ENCODE measurements at places on chromosomes 5 and 9.

DNA sequence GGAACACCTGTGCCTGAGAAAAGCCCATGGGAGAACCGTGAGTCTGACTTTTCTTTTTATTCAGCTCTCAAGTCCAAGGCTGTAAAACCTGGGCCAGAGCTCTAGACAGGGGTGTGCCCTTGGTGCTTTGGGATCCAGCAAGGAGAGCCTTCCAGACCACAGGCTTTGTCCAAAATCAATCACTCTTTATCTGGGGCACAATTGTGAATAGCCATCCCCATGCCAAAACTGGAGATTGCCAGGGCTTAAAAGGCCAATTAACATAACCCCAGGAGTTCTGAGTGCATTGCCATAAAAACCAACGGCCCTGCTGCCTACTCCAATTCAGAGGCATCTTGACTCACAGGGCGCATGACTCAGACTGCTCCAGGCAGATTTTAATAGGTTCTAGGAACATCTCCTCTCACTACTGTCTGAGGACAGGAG lies 391.8 kb downstream of the ARHGEF28 start:
- peak; percentile 5 for DNase-seq

DNA sequence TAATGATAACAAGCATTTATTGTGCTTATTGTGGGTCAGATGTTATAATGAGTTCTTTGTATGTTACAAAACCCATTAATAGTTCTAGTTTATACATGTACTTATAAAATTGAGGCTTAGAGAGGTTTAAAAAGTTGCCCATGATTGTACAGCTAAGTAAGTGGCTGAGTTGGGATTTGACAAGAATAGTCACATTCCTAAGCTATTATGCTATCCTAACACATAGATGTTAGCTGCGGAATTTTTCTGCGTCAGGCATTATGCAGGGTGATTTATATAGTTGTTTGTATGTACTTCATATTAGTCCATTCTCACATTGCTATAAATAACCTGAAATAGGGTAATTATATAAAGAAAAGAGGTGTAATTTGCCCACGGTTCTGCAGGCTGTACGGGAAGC lies 12.5 kb downstream of the COMMD10 start:
- DNase-seq = no peak

DNA sequence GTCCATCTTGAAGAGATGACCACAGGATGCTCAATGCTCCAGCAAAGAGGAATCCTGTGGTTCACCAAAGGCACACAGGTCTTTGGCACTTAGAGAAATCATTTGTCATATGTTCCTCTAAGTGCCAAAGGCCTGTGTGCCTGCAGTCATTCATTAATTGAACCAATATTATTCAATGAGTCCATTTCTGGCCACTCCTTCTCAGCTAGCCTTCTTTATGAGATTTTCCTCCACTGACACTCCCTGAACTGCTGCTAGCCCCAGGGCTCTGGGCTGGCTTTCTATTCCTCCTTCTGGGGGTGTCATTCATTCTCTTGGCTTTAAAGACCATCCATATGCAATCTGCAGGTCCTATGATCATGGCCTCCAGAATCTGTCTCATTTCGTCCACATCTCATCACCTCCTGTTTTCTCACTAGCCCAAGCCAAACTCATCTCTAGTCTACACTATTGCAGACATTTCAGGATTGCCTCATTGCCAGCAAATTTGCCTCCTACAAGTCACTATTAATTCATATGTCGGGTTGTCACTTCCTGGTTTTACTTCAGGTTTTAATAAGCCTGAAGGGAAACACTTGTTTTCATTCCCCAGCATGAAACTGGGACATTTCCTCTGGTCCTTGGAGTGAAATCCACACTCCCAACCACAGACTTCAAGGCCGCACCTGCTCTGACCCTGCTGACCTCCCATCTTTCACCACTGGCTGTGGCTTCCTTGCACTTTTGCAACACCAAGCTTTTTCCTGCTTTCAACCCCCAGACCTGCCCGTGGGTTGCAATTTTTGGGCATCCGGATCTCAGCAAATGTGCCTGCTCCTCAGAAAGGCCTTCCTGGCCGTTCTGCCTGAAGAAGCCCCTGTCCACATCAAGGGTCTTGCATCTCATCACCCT lies 35.1 kb downstream of the KCNIP1 start:
- DNase-seq = no peak

DNA sequence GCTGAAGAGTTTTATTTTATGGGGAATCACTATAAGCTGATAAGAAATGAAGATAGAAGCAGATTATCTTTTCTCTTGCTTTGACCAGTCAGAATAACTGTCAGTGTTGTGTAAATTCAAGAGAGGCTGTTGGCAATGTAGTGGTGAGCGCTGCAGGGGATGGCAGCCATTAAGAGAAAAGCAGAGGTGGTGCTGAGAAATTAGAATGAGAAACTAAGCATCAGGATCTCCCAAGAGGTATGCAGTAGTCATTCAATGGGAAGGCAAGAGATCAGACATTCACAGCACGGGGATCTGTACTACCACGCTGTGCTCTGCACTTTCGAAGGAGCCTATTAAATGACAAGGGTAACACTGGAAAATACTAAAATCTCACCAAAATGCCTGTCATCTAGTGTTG lies 768.5 kb upstream of the ACO1 start:
- DNase-seq = no peak

Measured in substantia nigra (tissue), 51 donors.